ENCODE measurements at places on chromosomes 2 and 18.
A peak's percentile ranks its signal among the peaks of the same experiment; 100 is the strongest.

- no peak for DNase-seq
Observed at GRCh38 chr2:197130318-197130717, 180.3 kb downstream of the ANKRD44 start.

GRCh38 chr2:219728991-219729487 lies 101.6 kb downstream of the SLC4A3 start:
- DNase-seq = no peak

GRCh38 chr2:161250864-161251436 lies 57.3 kb upstream of the PSMD14 start:
- peak; percentile 86 for DNase-seq

DNA sequence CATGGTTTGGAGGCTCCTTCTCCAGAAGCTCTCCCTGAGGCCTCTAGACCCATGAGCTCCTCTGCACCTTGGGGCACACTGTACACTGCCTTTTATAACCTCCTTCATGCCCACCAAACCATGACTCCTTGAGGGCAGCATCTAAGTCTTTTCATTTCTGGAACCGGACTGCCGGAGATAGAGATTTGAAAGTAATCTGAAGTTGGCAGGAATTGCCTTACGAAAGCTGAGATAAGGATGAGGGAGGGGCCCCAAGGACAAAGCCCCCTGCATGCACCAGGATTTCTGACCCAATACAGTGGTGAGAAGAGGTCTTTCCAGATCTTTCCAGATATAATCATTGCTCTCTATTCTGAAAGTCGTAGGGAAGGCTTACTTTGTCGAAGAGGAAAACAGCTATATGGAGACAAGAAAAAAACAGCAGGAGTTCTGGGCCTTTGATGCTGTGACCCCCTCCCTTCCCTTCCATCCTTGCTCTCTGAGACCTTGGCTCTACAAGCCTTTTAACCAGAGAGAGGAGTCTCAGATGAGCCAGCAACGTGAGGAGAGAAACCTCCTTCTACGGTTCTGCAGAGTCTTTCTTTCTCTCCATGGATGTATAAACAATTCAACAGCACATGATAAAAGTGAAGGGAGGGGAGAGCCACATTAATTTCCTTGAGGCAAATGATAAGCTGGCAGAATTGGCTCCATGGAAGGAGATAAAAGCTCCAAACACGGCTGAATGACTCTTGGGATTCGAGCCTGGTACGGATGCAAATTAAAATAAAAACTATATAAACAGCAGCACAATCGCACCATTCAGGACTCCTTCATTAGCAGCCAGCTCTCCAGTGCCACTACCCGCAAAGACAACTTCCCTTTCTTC lies 88.0 kb upstream of the RTN4 start:
- DNase-seq = peak; percentile 98

DNA sequence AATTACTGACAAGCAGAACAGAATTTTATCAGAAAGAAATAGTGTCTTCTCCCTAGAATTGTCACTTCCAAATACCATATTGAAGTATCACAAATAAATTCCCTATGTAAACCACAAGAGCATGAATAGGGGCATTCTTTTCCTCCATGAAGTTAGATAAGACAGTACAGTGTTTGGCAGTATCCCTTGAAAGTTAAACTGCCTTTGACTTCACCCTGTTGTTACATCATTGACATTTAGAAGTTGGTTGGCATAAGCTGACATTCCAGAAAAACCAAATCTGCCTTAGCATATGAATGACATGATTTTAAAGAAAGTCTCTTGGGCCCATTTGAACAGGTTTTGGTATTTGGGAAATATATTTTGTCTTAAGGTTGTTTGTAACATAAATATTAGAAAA lies 50.2 kb upstream of the OSR1 start:
- DNase-seq = no peak

- no peak for DNase-seq
Observed at GRCh38 chr2:151189125-151189524, 72.5 kb downstream of the RBM43 start.

DNA sequence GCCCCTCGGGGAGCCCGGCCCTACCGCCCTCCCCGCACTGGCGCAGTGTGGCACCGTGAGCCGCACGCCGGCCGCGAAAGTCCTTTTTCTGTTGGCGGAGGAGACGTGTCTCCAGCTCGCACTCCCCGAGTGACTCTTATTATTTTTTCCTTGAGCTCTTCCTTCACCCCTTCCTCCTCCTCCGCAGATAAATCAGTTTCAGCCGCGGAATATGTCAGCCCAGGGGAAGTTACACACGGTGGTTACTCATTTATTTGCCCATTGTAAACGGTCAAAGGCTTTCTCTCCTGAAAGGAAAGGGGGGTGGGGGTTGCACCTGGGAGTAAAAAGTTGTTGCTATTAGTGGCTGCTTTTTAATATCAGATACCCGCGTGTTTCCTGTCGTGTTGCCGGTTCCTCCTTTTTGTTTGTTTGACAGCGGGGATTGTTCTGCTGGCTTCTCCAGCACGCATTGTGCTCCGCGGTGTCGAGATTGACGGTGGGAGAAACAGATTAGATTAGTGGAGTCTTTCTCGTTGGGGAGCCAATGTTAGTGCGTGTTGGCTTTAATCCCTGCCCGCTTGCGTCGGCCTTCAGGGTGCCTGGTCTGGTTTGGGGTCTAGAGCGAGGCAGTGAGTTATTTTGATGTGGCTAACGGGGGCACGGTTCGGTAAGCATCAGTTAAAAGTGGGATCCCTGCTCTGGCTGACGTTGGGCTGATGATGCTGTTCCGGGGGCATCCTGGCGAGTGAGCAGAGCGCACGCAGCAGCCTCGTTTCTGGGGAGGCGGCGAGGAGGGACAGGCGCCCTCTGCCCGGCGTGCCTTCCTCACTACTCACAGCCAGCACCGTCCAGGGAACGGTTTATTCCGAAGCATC lies 1.6 kb downstream of the CRIM1 start:
- DNase-seq = peak; percentile 65

- DNase-seq = no peak
Observed at GRCh38 chr18:79943608-79944125, 7.8 kb downstream of the SLC66A2 start.

GRCh38 chr2:24981411-24982136 lies 9.8 kb upstream of the DNAJC27 start:
- no peak for DNase-seq

- no peak for DNase-seq
Observed at GRCh38 chr2:202098291-202098690, 25.2 kb downstream of the KIAA2012 start.

DNA sequence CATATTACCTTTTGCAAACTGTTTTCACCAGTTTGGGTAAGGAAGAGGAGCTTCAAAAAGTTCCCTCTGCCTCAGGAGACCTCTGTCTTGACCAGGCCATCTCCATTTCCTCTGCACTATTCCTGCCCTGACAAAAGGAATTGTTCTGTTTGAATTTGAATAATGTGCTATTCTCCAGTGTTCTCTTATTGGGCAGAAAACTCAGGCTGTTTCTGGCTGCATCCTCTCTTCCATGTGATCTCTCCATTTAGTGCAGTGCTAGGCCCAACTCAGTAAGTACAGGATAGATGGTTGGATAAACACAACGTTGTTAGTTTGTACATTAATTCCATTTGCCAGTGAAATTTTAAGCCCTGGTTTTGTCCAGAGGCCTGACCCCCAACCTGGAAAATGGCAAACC lies 102.2 kb upstream of the CELF4 start:
- no peak for DNase-seq

- DNase-seq = no peak
Observed at GRCh38 chr2:86436328-86436727, 4.8 kb upstream of the KDM3A start.

DNA sequence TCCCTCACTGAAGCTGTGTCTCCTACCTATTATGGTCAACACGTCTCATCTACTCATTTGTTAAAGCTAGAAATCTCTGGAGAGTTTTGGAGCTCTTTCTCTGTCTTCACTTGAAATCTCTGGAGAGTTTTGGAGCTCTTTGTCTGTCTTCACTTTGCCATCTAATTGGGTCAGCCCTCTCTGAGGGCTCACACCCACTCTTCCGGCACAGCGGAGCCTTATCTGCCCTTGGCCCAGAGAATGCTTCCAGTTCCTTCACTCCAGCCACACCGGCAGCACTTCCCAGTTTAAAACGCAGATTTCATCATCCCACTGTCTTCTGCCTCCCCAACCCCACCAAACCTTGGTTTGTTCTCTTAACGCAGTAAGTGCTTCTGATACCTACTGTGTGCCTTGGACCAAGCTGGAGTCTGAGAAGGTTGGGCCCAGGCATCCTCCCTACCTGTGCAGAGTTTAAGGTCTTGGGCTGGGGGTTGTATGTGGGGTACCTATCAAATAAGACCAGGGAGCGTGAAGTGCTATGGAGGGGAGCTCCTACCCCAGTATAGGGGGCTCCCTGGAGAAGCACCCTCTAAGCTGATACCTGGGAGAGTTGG lies 5.0 kb downstream of the HPCAL1 start:
- DNase-seq = no peak

DNA sequence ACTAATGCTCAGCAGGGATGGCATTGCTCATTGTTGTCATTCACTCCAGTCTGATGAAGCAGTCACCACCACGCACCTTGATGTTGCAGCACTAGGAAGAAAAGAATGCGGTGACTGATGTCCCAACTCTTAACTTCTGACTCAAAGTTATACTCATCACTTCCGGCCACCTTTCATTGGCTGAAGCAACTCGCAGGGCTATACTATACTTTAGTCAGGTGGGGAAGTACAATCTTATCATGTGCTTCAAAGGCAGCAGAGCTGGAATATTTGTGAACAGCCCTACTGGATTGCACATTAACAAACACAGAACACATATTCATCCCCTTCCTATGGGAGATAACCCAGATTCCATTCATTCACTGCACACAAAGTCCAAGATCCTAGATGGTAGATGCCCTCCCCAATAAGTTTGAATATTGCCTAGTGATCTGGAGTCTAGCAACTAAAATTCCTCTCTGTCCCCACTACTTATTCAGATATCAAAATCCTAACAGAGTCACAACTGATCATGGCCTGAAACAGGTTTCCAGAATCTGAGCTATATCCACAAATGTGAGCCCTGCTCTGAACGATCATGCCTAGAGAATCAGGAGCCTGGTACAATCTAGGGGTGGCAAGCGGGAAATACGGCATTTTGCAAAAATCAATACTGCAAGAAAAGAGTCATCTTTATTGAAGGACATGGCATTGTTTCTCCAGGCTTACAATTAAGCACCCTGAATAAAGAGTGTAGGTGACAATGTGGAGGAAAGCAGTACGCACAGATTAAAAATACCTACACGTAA lies 3.4 kb upstream of the SPATS2L start:
- DNase-seq = no peak

DNA sequence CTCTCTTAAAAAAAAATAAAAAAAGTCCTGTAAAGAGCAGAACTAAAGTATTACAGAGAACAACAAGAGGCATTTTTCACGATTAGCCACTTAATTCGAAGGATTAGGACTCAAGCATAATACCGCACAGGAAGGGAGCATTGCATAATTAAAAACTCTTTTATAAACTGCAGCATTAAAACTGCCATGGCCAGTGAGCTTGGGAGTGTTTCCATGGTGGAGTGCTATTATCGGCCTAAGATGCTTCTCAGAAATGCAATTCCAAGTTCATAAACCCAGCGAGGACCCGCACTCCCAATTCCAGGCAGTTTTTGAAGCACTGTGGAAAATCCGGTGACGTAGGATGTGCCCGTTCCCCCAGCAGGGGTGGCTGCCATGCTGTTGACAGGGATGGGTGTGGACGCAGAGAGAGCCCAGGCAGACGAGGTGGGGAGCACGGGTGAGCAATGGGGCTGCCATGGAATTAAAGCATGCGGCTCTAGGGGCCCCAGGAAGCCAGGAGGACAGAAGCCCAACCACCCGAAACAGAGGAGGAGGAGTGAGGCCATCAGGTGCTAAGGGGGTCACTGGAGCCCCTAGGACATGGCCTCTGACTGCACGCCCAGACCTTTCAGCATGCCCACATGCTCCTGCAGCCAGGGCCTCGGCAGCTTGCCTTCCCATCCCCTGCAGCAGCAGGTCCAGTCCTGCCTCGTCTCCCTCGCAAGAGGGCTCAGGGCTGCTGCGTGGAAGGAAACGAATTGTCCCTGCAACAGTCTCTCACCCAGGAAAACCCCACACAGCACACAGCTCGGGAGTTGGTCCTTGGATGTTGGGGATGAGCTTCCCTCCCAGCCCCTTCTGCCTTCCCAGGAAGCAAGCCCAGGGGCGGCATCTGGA lies 233.4 kb downstream of the NDUFA10 start:
- DNase-seq = no peak

DNA sequence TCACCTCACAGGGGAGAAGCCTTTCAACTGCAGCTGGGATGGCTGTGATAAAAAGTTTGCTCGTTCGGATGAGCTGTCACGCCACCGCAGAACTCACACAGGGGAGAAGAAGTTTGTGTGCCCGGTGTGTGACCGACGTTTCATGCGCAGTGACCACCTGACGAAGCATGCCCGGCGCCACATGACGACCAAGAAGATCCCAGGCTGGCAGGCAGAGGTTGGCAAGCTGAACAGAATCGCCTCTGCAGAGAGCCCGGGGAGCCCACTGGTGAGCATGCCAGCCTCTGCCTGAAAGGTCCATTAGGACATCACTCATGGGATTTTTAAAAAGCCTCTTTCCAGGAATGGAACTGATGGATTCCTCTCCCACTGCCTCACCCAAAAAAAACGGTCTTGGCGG lies 8.9 kb downstream of the KLF11 start:
- no peak for DNase-seq

DNA sequence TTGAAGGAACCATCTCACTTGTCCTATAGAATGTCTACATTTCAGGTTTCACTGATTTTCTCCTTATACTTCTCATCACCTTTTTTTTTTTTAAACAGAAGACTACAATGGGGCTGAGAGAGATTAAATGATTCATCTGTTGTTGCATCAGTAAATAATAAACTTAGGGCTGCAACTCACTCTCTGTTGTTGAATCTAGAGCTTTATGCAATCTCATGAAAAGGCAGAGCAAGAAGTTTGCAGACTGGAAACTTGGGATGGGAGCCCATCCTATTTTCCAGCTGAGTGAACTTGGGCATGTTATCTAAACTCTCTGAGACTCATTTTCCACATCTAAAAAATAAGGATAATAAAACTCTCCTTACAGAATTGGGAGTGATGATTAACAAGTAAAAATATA lies 58.4 kb downstream of the PDE1A start:
- no peak for DNase-seq

DNA sequence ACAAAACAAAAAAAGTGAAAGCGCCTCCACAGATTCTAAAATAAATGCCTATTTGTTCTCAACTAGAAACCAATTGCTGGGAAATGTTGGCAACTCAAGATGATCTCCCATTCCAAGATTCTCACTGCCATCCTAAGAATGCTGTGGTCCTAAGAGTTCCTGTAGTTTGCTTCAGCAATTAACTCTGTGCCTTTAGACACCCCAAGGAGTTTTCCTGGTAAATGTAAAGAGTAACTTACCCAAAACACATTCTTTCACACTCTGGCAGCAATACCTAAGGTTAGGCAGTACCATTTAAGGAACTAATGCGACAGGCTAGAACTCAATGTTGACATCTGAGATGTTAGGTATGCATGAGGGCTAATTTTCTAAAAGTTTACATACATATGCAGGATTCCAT lies 58.8 kb upstream of the TANK start:
- DNase-seq = no peak

GRCh38 chr2:46647766-46648742 lies 168.7 kb downstream of the TMEM247 start:
- DNase-seq = no peak

Measured in NCI-H526 (cell line).